ENCODE measurements at places on chromosomes 7 and 10. TPM values are rescaled to one million over a fixed set of nuclear protein-coding genes. Genes with fewer than 3 reads are reported as not detected.

HOXA4 gene
- total RNA-seq: 0.57 TPM

EMX2 gene
- total RNA-seq: not detected

C10orf53 gene
- not detected for total RNA-seq

FKBP6 gene
- total RNA-seq: not detected

ZNF804B gene
- total RNA-seq: not detected

CPN1 gene
- not detected for total RNA-seq

PNLIPRP3 gene
- not detected for total RNA-seq

SLC16A12 gene
- total RNA-seq: not detected

ATP5F1C gene
- total RNA-seq: 238 TPM

TMEM213 gene
- not detected for total RNA-seq

ITGA8 gene
- total RNA-seq: 0.25 TPM

VAX1 gene
- not detected for total RNA-seq

All from bladder microvascular endothelial cell (primary cell).